Neural crest cell (in vitro differentiated cells): ENCODE measurements at places on chromosomes 11 and 22.
A peak's percentile ranks its signal among the peaks of the same experiment; 100 is the strongest.

GRCh38 chr22:37282385-37282677, at the start of gene CYTH4:
Gene CYTH4 (plus strand): TSS chr22:37282508. CDS start chr22:37282570, 62 bp downstream.
- no peak for DNase-seq

DNA sequence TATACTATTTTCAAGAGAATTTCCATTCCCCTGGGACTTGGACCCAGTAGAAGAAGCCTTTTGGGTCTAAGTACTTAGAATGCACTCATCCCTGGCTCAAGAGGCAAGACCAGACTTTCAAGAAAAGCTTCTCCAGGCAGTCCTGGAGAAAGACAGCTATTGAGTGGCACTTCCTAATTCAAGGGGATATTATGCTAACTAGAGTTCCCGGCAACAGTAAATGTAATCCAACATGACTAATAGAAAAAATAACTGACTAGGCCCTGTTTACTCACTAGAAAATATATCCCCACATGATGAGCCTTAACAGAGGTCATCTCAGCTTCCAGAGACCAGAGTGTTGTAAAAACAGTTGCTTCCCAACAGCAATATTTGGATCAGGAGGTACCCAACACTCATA, 47.2 kb upstream of the AKIP1 start:
- no peak for DNase-seq

DNA sequence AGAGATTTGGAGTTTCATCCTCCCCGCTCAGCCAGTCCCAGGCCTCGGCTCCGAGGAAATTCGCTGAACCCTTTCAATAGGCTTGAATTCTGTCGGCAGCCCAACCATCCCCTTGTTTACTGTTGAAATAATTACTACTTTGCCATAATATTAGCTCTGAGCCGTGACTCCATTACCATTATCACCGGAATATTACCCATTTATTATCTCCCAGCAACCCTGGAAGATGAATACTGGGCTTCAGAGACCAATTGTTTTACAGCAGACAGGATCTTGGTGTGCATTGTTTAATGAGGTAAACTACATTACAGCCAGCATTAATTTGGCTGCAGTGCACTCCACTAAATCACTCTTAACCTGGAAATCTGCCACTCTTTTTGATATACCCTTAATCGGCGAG, 867.4 kb downstream of the NTM start:
- no peak for DNase-seq

DNA sequence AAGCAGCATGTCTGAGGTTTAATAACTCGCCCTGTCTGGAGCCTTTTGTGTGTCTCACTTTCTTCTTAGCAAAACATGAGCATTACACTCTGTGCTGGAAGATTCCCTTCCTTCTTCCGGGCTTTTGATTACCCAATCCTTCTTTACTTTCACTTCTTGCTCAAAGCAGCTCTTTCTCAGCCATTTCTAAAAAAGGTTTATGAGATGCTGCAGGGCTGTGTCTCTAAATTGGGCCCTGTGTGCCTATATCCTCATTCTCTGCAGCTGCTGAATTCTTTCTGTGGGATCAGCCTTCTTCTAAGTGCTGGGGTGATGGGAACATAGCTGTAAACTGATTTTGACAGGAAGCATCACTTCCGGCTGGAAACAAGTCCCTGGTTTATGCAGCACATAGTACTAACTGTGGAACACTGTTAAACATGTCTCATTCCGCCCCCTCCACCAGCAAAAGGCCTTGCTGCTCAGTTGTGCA, 71.8 kb downstream of the PIWIL4 start:
- DNase-seq: no peak

DNA sequence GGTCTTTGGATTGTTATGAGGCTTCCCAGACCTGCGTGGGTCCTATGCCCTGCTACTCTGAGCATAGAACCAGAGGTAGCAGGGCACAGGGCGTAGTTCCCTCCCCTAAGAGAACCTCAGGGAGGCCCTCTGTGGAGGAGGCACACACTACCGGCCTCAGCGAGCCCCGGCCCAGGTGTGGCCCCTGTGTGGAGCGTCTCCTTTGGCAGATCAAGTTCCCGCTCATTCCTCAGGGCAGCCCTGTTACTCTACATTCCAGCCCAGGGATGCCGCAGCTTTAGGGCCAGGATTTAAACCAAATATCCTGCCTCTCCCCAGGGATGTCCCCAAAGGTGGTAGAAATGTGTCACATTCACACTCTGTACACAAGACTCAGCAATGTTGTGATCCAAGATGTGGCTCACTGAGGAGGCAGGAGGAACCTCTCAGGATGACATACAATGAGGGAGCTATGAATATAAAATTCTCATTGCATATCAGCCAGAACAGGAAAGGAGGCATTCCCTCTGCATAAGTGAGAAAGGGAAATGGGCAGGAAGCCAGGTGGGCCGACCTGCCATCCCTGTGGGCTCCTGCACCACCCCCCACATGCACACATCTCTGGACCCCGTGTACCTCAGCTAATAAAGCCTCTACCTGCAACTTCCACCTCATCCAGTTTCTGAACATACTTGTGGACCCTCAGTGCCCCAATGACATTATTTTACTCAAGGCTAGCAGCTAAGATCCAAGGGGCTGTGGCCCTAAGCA, 131.9 kb upstream of the TEAD1 start:
- DNase-seq: no peak

DNA sequence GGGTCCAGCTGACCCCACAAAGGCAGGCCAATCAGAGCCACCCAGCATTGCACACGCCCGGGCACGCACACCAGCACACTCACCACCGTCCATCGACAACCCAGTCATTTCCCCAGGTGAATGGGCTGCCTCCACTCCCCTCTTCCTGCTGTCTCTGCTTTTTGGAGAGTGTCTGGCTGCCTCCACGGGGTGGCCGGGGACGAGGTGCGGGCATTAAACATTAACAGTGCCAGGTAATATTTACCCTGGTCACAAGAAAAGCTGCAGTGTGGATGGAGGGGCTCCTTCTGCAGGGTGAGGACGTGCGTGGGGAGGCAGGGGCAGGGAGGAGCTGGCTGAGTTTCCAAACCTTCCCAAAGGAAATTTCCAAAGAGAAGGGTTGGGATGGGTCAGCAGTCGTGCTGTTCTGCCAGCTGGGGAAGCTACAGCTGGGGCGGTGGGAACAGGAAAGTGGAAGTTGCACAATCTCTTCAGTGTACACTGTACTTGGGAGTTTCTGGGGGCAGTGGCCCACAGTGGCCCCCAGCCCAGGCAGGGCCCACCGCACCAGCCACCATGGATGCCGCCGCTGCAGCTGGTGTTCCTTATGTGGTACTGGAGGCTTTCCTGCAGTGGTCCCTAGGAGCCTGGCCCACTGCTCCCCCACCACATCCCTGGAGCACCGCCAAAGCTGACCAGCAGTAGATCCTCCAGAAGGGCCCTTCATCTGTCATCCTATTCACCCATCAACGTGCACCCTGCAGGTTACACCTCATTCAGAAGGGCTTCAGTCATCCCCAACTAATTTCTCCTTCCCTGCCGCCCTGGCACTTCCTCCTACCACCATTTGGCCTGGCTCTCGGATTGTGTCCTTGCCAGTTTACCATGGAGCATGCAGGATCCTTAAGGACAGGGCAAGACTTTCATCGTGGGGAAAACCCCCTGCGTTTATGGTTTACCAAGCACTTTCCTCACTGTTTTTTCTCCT, at the start of gene FXYD2:
Gene FXYD2, minus strand, starts transcription at position 174 of the 967 bp plus-strand sequence. Its CDS starts 66 bp downstream, at position 108.
- no peak for DNase-seq

DNA sequence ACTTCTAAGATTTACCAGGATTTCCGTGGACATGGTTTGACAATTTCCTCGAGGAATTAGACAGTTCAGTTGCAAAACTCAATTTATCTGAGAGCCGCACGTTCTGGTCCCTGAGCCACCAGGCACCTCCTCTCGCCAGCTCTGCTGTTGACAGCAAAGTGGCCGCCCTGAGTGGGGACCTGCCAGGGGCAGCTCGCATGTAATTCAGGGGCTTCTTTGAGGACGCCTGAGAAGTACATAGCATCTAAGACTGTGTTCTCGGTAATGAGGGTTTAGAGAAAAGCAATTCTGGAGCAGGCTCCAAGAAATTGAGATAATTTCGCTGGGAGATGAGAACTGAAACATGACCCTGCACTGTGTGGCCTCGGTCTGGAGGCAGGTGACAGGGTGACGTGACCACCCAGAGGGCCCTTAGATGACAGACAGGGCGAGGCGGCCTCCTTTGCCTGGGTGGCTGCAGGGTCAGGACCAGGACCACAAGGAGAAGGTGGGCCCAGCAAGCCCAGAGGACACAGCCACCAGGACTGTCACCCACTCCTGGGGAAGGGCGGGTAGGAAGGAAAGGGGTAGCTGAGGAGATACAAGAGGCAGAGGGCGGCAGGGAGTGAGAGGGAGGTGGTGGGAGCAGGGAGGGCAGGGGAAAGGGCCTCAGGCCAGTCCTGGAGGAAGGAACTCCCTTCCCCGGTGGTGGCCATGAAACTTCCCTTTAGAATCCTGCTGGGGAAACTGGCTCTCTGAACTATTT, 55.0 kb downstream of the RTL6 start:
- DNase-seq: no peak

- no peak for DNase-seq
Observed at GRCh38 chr11:101848262-101848661, 66.5 kb upstream of the CEP126 start.

GRCh38 chr11:66317723-66318599, 1.1 kb upstream of the CD248 start:
- no peak for DNase-seq

DNA sequence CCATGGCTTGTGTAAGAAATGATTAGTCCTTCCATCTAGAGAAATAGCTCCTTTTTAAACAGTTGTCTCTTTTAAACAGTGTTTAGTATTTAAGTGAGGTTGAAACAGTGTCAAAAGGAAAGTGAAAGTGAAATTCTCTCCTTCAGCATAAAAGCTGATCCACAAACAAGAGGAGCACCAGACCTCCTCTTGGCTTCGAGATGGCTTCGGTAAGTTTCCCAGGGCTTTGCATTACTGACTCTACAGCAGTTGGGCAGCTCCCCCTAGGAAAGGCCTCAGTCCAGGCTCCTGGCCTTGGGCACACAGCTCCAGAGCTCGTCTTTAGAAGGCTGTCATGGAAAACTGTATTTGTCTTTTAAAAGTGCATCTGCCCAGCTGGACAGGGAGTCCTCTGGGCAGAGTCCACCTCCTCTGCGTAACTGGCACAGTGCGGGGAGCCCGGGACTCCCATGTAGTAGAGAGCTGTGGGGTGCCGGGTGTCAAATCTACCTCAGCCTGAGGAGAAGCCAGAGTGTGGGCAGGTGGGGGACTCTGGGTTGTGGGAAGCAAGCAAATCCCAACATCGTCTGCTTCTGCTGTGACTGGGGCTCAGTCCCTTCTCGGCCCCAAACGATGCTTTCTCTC, at the start of gene PLAAT4:
Gene PLAAT4, plus strand, starts transcription at position 140 of the 624 bp plus-strand sequence. Its CDS starts 61 bp downstream, at position 201.
- no peak for DNase-seq

- DNase-seq: no peak
Observed at GRCh38 chr11:95082576-95083001, 7.1 kb upstream of the ENDOD1 start.

DNA sequence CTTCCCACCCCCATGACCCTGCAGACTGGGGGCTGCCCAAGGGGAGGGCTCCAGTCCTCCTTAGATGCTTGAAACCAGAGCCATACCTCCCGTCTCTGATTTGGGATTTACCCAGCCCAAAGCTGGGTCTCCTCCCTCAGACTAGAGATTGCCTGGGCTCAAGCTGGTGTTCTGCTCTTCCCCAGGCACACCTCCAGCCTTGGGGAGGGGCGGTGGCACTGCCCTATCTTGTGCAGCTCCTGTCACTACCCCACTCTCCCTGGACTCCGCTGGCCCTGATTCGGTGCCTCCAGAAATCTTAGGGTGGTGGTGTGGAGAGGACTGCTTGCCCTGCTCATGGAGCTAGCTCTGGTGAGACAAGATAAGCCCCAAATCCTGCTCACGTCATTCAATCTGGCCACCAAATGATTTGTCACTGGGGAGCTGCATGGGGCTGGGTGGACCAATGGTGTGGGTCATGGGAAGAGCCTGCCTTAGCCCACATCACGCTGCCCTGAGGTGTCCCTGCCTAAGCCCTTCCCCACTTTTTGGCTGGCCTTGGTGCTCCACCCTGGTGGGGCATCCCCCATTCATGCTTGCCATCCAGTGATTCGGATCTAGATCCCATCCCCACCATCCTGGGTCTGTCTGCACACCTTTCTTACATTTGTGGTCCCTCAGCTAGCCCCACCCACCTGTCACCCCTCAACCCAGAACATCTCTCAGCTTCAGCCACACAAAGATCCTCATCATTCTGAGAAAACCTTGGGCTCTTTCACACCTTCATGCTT, 87.7 kb downstream of the PDE2A start:
- DNase-seq: no peak

DNA sequence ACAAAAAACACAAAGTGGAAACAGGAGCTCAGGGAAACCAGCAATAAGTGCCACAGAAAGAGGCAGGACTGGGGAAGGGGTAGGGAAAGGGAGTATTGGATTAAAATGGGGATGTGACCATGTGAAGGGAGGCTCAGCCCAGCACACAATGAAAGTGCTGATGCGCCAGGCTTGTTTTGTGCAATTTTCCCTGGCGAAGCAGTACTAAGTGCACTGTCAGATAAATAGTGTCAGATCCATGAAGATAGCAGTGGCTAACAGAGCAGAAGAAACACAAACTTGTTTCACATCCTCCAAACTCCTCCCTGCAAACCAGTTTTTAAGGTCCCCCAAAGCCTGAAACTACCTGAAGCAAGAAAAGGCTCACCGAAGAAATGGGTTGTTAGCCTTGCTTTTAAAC, 50.7 kb upstream of the RAPSN start:
- DNase-seq: no peak

- no peak for DNase-seq
Observed at GRCh38 chr22:44546686-44547310, 48.8 kb upstream of the RTL6 start.

DNA sequence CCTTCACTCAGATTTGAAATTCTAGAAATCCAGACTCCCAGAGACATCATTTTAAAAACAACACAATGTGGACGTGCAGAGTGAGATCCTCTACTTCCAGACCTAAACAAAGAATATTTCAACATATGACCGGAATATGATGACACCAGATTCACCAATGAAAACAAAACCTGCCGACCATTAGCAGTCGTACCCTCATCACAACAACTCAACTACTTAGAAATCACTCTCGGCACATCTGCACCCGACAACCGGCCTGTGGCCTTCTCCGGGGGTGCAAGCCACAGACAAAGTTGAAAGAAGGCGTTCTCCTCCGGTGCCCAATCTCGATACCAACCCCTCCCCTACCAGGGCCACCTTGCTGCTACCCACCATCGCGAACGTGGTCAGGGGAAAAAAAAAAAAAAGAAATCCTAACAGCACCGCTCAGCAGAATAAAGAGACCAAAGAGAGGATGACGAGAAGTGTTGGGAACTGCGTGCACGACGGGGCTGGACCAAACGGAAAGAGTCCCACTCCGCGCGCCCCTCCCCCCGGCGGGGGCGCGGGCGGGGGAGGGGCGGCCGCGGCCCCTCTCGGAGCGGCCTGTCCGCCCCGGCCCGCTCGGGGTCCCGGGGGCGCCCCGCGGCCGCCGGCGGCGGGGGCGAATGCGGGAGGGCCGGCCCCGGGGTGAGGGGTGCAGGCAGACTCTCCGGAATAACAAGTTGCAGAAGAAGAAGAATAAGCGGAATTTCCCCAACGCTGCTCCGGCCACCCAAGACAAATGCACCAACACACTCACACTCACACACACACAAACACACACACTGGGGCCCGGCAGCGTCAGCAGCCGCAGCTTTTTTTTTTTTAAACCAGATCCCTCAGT, 1.7 kb downstream of the PHF21A start:
- DNase-seq: peak; percentile 53
